ENCODE measurements at places on chromosomes 12 and 14.

- DNase-seq, result no peak
These were observed 24.0 kb downstream of the FAM222A start for GRCh38 chr12:109737631-109738030.

- no peak for DNase-seq
These were observed 17.4 kb upstream of the PRB2 start for GRCh38 chr12:11412731-11413130.

GRCh38 chr12:96034621-96035282, 635 bp downstream of the LTA4H start:
- DNase-seq, result peak; percentile 46

GRCh38 chr12:29711381-29711780, 72.4 kb downstream of the TMTC1 start:
- DNase-seq, result no peak

GRCh38 chr12:106086696-106087095, 52.1 kb downstream of the NUAK1 start:
- no peak for DNase-seq

- no peak for DNase-seq
These were observed 256.6 kb downstream of the NAV3 start for GRCh38 chr12:78087363-78087675.

GRCh38 chr12:112904571-112904970, 2.2 kb upstream of the OAS1 start:
- DNase-seq, result no peak

- DNase-seq, result peak; percentile 93
These were observed 11.2 kb downstream of the RHOF start for GRCh38 chr12:121781998-121782979.

- DNase-seq, result peak; percentile 7
These were observed 4.2 kb upstream of the SPIC start for GRCh38 chr12:101470939-101471338.

DNA sequence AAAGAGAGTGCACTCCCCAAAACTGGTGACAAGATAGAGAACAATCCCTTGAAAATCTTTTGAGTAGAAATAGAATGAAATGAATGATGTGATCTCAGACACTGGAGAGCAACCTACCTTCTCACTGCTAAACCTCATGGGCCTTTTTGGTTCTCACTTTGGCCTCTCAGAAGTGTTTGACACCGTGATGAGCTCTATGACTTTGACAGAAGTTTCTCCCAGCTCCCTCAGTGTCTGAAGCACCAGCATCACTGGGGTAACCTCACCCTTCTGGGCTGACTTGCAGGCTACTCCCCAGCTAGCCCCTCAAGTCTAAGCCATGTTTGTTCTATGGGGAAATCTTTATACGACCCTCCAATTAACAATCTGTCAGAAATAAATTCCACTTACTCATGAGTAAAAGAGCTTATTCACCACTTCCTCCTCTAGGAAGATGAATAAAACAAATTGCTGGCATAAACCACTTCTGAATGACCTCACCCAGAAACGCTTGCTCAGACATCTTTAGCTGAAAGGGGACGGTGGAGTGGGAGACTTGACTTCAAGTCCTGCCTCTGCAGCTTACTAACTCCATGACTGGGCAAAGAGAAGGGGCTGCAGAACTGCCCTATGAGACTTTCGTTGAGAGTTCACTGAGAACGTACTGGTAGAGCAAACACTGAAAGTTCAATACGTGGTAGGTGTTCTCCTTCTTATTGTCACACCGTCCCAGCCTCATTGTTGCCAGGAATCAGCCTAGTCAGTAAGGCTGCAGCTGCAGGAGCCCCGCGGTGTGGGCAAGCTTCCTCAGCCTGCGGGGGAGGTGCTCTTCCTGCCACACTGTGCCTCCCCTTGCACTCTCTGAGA, 46.5 kb downstream of the ST8SIA1 start:
- peak; percentile 13 for DNase-seq

- DNase-seq, result peak; percentile 1
These were observed at the start of gene RPL10L for GRCh38 chr14:46651526-46652144. Gene RPL10L (minus strand): TSS chr14:46651781. CDS start chr14:46651736, 45 bp downstream.

DNA sequence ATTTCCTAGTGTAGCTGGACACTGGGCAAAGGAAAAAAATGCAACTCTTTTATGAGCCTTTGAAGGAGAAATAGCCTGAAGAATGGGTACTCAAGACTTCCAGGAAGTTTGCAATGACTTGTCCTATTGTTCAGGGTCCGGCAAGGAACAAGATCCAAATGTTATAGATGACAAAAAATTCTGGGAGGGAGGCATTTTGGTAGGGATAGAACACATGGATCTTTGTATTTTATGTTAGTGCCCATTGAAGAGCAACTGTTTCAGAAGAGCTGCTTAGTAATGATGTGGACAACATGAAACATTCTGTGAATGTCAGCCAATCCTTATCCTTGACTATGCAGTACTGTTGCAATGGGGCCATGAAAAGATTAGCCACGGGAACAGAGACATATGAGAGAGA, 138.0 kb downstream of the MGAT4C start:
- no peak for DNase-seq

DNA sequence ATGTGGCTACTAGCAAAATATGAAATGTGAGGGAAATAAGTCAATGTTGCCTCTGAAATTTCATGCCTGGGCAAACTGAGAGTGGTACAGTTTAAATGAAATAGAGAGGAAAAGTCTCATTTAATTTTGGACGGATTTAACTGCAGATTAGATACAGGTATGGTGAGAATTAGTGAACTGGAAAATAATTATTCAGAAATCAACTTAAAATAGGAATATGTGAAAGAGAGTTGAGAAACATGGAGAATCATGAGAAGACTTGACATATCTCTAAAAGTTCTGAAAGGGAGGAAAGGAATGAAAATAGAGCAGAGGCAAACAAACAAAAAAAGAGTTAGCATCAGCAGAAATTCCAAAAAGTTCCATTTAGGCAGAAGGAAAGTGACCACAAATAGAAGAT, 33.5 kb upstream of the BMAL2 start:
- no peak for DNase-seq

DNA sequence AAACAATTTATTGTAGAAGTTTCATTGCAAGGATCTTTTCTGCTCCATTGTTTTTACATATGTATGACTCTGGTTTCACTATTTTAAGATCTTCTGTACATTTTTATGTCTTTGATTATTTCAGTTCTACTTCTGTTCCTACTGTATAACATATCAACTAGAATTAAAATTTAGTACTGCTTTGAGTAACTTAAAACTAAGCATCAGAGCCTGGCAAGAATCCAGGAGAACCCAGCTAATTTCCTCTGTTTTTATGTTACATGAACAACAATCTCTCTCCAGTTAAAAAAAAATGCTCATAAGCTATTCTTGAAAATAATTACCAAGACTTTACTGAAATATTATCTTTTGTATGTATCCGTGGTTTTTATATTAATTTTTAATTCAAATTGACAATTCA, 370.7 kb downstream of the TMTC2 start:
- DNase-seq, result no peak

- peak; percentile 85 for DNase-seq
These were observed 29.0 kb downstream of the CHGA start for GRCh38 chr14:92951912-92952471.

- DNase-seq, result no peak
These were observed 21.2 kb upstream of the NINJ2 start for GRCh38 chr12:684416-684815.

DNA sequence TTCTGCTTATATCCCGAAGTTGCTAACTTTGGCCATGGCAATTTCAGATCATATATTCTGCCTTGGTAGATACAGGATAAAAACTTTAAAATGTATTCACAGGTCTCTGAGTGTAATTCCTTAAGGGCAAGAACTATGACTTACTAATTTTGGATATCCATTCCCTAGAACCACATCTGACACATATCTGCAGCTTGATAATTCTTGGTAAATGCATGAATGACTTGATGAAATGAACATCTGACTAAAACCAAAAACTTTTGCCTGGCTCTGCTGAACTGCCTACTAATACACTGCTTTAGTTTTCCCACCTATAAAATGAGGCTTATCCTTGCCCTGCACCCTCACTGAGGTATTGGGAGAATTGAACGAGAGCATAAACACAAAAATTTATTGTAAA, 32.2 kb downstream of the SLC25A21 start:
- no peak for DNase-seq

DNA sequence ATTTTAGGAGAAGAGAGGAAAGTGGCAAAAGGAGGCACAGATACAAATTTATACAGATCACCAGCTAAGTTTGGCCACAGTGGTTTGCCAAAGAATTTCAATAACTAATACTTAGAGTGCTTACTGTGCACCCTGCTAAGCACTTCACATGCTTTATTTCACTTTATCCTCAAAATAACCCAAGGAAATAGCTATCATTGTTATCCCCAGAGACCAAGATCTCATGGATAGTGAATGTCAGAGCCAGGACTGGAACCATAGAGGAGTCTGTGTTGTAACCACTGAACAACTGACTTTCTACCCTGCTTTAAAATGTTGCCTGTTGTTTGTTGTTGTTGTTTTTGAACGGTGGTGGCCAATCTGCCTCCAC, 1.3 kb upstream of the TCP11L2 start:
- DNase-seq, result no peak

GRCh38 chr12:66724026-66724425, 45.1 kb upstream of the GRIP1 start:
- no peak for DNase-seq

DNA sequence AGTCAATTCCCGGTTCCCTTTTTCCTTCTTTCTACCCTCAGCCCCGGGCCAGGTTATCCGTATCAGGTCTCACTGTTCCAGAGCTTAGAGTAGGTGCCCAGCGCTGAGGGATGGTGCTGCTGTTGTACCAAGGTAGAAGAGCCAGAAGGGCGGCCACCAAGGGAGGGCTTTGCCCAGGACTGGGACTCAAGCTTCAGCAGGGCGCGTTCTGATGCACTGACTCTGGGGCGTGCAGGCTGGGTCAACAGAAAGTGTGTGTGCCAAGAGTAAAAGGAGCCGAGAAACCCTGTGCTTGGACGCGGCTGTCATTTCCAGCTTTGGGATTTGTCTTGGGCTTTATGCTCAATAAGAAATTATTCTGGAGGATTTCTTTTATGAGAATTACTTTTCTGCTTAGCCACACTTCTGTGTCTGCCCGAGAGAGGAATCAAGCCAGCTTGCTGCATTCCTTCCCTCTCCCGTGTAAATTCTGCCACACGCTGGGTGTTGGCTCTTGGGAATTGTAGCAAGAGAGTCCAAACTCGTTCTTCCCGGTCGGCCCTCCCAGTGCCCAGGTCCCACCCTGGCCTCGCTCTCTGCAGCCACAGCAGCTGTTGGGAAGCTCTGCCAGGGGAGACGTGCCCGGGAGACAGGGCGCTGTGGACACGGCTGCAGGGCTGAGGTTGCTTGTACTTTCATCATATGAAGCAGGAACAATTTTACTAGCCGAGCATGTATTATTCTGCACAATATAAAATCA, 98.0 kb downstream of the FBXL14 start:
- no peak for DNase-seq

DNA sequence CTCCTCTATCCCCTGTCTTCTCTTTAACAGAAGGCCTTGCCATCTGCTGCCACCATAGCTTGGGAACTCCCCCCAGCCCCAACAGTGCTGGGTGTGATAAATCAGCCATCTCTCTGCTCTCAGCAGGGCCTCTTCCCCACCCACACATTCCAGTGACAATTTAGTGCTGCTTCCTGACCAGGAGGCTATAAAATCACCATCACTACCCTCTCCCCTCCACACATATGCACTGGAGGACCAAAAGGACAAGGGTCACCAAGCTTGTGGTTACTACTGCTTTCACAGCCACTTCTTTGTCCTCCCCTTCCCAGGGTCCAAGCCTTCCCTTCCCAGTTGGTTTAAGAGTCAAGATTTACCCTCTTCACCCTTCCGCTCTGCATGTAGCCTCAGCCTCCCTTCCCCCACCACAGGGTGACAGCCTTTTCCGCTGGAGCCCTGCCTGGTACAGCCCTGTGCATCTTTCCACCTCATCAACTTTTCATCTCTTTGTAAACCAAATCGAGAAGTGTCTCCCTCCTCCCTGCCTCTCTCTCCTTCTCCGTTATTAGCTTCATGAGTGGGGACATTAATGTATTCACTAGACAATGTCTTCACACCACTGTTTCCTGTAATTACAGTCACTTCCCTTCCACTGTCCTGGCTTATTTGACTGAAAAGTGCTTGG, 9.4 kb downstream of the PSMB5 start:
- DNase-seq, result no peak

- DNase-seq, result no peak
These were observed 35.0 kb downstream of the TXNRD1 start for GRCh38 chr12:104250366-104251125.

GRCh38 chr12:49502590-49502989, 36.2 kb upstream of the KCNH3 start:
- DNase-seq, result no peak

DNA sequence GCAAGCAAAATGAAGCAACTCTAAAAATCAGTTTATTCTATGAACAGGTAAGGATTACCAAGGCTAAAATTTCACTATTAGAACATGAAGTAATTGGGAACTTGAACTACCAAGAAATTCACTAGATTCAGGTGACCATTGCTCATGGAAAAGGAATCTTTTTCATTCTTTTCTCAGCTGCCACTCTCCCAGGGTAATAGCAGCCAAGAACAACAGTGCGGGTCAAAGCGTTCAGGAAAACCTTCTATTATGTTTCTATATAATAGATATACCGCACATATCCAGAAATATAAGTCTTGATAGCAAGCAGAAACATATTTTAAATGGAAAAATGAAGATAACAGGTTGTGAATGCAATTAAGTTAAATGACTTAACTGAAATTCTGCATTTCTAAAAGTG, 125.6 kb downstream of the NELL2 start:
- DNase-seq, result no peak

- no peak for DNase-seq
These were observed 14.3 kb downstream of the NGB start for GRCh38 chr14:77256694-77257093.

DNA sequence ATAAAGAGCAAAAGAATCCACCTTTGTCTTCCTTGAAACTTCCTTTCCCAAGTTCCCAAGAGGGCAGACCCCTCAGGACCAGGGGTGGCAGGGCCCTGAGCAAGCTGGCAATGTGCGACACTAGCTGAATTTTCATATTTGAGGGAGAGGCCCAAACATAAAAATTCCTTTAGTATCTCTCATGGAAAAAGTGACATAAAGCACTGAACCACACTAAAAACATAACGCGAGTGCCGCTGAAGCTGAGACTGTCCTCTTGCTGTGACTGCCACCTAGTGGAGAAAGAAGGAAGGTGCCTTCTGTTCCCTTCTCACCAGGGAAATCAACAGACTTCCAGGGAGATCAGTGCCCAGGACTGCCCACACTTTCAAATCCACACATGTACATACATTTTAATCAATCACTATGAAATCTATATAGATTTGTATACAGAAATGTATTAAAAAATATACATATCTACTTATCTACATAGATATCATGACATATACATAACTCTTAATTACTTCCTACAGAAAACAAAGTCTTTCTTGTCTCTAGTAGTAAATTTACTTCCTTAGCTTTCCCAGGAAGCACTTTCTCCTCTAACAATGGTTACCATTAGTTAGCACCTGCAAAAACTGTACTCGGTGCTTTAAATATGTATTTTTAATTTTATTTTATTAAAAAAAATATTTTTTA, 53.8 kb downstream of the SSH1 start:
- peak; percentile 92 for DNase-seq

- DNase-seq, result peak; percentile 75
These were observed 1.5 kb downstream of the KDM2B start for GRCh38 chr12:121579190-121579791.

- DNase-seq, result no peak
These were observed 43.2 kb downstream of the SLC5A8 start for GRCh38 chr12:101166866-101167265.

- no peak for DNase-seq
These were observed 279.2 kb downstream of the ALG10 start for GRCh38 chr12:34301251-34302130.
